ENCODE measurements at places on chromosomes 1 and 21. TPM values are rescaled to one million over a fixed set of nuclear protein-coding genes. Genes with fewer than 3 reads are reported as not detected.

MRPL24 gene
- total RNA-seq, result 202 TPM

CD84 gene
- total RNA-seq, result not detected

HPCAL4 gene
- 0.33 TPM for total RNA-seq

MAP3K21 gene
- total RNA-seq, result 13.9 TPM

TRPM2 gene
- 9.4 TPM for total RNA-seq

SPRR1B gene
- total RNA-seq, result not detected

OR14A16 gene
- not detected for total RNA-seq

TDRD5 gene
- 0.02 TPM for total RNA-seq
